Suppressor macrophage (primary cell): ENCODE measurements at places on chromosomes 2 and 18.

DNA sequence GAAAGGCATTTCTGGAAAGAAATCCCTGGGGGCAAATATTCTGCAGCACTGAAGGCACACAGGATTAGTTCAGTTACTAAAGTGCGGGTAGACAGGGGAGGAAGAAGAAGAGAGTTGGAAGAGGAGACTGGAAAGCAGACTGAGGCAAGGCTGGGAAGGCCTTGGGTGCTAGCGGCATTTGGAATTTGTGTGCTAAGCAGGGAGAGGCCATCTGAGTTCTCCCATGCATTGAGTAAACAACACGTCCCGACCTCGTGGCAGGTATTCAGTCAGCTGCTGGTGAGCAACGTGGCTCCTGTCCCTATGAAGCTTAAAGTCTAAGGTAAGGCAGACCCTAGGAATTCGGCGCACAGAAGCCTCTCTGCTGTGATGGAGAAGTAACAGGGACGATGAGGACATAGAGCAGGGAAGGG is 30.7 kb downstream of the ATP8B1 start:
- DNase-seq, result no peak

DNA sequence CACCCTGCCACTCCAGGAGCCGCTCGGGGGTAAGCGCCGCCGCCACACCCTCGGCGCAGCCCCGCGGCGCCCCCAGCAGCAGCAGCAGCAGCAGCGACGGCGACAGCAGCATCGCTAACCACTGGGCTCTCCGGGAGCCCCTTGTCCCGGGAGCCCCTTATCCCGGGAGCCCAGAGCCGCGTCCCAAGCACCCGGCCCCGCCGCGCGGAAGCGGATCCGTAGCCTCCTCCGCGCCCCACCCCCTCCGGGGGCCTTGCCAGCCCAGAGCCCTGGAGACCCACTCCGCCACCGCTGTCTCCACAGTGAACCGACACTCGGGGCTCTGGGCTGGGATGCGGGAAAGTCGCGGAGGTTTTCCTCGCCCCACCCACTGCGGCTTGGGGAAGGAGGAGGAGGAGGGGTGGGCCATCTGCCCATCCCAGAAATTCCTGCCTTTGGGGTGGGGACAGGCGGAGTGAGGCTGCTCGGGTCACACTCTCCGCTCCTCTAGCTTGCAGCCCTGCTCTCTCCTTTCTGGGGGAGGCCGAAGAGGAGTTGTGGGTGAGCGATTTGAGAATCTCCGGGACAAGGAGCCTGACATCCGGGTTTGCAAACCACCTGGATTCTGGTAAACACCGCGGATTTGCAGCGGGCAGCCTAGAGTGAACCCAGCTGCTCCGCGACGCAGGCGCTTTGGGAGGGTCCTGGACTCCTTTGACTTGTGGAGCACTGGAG is at the start of gene PLA2R1:
Gene PLA2R1 (minus strand): TSS at position 324 of the 714 bp plus-strand sequence. CDS start 212 bp downstream, at position 112.
- peak; percentile 43 for DNase-seq

DNA sequence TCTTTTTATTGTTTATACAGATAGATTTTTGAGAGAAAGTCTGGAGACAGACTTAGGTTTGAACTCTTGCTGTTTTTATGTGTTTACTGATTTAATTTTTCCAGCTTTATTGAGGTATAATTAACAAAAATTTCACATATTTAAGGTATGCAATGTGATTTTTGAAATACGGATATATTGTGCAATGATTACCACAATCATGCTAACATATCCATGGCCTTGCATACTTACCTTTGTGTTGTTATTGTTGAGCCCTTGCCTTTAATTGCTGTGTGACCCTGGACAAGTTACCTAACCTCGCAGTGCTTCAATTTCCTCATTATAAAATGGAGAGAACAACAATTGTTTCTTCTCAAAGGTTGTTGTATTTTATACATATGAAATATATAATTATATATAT is 13.9 kb upstream of the RBMS1 start:
- no peak for DNase-seq

DNA sequence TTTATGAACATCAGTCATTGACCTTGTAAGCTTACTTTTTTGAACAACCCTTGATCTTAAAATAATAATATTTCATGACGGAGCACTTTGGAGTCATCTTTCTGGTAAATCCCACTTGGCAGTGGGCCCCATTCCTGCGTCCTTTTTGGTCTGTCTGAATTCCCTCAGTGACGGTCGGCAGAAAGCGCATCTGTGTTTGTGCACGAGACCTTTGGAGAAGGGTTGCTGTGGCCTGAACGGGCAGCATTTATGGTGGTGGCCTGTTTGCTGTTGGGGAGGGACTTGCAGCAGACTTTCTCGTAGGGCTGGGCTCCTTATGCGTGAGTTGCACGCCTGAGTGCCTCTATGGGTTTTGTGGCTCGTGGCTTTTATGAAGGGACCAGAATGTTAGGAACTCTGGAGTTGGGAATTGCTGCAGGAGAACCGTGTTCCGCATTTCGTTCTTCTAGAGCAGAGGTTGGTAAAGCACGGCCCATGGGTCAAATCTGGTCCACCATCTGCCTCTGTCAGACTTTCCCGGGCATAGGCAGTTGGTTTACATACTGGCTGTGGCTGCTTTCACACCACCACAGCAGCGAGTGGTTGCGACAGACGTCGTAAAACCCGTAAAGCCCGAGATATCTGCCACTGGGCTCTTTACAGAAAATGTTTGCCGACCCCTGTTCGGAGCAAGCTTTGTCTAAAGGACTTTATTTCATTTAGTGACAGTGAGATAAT is 30.8 kb downstream of the LPIN1 start:
- no peak for DNase-seq

DNA sequence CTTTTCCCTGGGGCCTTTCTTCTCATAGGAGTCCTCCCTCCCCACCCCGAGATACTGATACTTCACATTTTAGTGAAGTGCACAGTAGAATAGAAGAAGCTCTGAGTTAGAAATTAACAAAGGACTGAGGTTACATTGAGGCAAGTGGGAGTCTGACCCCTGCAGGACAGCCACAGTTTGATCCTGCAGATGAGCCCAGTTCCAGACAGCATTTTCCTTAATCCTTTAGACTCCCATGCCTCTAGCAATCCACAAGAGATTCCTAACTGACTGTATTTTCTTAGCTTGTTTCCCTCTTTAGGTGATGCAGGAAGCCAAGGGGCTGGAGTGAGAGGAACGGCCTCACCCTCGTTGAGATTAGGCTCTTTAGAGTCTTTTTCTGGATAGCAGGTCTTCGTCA is 204.0 kb downstream of the CYRIA start:
- no peak for DNase-seq

- peak; percentile 46 for DNase-seq
Measured at GRCh38 chr2:187581125-187581896, 27.1 kb upstream of the TFPI start.
